ENCODE measurements at places on chromosomes 16 and 17.

DNA sequence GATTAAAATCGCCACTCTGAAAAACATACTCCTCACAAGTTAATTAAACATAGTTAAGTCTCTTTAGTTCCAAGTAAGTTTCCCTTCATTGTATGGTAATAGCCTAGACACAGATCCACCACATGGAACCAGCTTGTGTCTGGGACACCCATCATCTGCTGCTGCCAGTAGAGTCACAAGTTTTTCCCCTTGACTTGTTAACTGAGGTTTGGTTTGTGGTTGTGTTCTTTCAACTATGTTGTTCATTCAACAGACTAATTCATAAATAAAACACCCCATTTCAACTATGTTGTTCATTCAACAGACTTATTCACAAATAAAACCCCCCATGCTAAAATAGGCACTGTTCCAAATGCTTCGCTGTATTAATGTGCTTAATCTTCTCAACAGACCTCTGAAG is 24.4 kb downstream of the YWHAE start:
- no peak for DNase-seq

GRCh38 chr16:75452464-75453190 is 11.9 kb downstream of the TMEM170A start:
- no peak for DNase-seq

GRCh38 chr16:57689762-57690558 is 4.6 kb upstream of the DRC7 start:
- DNase-seq, result no peak

GRCh38 chr17:40791787-40792436 is 7.8 kb downstream of the KRT28 start:
- no peak for DNase-seq

DNA sequence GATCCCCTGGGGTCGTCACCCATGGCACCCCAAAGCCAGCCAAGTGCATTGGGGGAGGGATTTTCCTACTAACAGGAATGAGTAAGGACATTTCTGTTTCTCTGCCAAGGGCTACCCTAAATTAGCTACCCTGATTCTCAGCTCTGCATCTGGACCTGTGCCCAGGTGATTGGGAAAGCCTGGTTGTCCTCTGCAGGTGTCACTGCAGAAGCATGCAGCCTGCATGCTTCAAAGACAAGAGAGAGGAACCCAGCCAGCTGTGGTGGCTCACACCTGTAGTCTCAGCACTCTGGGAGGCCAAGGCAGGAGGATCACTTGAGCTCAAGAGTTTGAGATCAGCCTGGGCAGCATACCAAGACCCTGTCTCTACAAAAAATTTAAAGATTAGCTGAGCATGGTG is 19.6 kb downstream of the BEAN1 start:
- no peak for DNase-seq

DNA sequence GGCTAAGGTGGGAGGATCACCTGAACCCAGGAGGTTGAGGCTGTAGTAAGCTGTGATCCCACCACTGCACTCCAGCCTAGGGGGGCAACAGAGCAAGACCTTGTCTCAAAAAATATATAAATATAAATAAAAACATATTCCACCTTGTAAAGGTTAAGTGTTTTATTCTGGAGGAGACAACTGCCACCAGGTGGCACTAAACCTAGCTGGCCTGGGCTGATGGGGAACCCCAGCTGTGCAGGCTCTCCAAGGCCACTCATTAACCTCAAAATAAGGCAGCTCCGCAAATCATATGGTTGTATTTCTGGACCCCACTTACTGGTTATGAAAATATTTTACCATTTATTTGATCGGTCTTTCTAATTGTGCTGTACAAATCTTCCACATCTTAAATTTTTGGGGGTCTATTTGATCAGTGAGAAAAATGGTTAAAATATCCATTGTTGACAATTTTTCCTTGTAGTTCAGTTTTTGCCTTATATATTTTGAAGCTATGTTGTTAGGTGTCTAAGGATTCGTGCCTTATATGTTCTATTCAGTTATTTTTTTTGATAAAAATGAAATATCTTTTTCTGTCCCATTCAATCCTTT is 8.5 kb upstream of the ICAM2 start:
- DNase-seq, result peak; percentile 54

All from stimulated activated CD4-positive, alpha-beta T cell treated with anti-CD3 and anti-CD28 coated beads, Interleukin-15, amount 100 ng/mL, for 48 hours (primary cell).